ENCODE measurements at places on chromosomes 6 and 20.
A peak's percentile ranks its signal among the peaks of the same experiment; 100 is the strongest.

DNA sequence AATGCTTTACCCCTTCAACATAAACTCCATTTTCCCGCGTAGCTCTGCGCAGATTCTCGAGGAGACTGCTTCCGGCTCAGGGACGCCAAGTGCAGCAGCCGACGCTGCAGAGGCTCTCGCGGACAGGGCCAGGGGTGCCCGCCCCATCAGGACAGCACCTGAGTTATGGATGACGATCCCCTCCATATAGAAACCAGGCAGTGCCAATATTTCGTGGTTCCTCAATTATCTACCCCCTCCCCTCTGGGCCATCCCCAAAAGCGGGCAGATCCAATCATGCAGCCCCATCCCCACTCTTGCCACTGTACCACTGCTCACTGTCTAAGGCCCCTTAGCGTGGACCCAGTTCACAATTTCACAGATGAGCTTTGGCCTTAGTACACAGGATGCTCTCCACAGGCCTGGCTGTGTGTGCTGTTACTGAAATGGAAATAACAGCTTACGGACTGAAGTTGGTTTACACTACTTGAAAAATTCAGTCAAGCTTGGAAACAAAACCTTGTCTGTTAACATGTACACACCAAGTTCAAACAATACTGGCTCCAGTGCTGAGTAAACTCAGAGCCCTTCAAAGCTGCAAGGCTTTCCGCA lies 74.5 kb downstream of the DACT2 start:
- DNase-seq: no peak

- peak; percentile 92 for DNase-seq
Observed at GRCh38 chr6:41779788-41780550, at the start of gene FRS3. TSS of gene FRS3 (minus strand) at chr6:41779900. CDS start at chr6:41776987, 2,913 bp downstream.

DNA sequence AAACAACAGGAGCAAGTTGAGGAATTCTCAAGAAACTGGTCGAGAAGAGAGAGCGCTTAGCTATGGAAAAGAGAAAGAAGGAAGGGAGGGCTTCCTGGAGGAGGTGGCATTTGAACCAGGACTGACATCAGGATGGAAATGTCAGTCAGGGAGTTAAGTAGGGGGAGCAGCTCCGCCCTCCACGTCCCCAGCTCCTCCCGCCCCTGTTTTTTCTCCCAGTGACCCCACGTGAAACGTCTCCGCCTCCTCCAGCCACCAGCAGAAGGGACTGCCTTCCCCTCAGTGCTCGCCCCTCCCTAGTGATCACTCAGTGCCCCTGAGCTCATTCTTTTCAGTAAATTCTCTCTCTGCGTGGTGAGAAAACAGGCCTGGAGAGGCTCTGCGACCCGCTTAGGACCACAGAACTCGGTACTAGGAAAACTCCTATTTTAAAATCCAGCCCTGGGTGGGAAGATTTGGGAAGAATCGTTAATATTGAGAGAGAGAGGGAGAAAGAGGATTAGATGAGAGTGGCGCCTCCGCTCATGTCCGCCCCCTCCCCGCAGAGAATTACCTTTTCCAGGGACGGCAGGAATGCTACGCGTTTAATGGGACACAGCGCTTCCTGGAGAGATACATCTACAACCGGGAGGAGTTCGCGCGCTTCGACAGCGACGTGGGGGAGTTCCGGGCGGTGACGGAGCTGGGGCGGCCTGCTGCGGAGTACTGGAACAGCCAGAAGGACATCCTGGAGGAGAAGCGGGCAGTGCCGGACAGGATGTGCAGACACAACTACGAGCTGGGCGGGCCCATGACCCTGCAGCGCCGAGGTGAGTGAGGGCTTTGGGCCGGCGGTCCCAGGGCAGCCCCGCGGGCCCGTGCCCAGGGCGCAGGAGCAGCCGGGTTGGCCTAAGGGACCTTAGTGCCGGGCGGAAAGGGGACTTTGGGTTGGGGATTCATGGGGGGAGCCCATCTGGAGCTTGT lies 4.6 kb downstream of the HLA-DPB1 start:
- DNase-seq: peak; percentile 18

- DNase-seq: no peak
Observed at GRCh38 chr20:8431538-8432434, 299.7 kb downstream of the PLCB1 start.

GRCh38 chr20:50012282-50013263 lies 29.8 kb downstream of the SNAI1 start:
- no peak for DNase-seq

GRCh38 chr6:146295695-146296094 lies 247.9 kb upstream of the RAB32 start:
- no peak for DNase-seq

GRCh38 chr20:20856306-20856705 lies 143.9 kb upstream of the RALGAPA2 start:
- no peak for DNase-seq

DNA sequence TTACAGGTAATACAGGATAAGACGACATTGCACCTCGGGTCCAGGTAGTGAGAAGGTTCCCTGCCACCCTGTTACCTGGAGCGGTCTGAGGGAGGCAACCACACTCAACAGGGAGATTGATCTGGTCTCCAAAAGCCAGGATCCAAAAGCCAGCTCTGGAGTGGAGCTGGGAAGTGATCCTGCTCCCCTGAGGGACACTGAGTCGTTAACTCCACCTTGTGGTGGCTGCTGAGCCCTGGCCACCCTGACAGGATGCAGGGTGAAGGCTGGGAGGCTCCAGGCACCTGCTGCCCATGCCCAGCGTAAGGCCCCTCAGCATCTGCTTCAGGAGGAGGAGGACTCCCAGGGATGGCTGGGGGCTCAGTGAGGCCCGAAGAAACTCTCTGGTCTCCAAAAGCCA lies 38.7 kb upstream of the SLC22A2 start:
- no peak for DNase-seq

GRCh38 chr6:164477790-164478189 lies 831.6 kb downstream of the C6orf118 start:
- no peak for DNase-seq

GRCh38 chr6:37019065-37019450 lies 13.6 kb downstream of the FGD2 start:
- DNase-seq: no peak
